Frontal cortex (tissue), 4 donors: ENCODE measurements at places on chromosomes 12 and 14. TPM values are rescaled to one million over a fixed set of nuclear protein-coding genes. Genes with fewer than 3 reads are reported as not detected.

TEX22 gene
- total RNA-seq: 0.41 TPM

FITM1 gene
- 0.41 TPM for total RNA-seq

DPY19L2 gene
- 36.3 TPM for total RNA-seq

SMCO2 gene
- total RNA-seq: not detected

OLR1 gene
- total RNA-seq: 4.1 TPM

SCN8A gene
- total RNA-seq: 46.1 TPM

LRRC10 gene
- not detected for total RNA-seq

GALNT16 gene
- 4.1 TPM for total RNA-seq
